ENCODE measurements at places on chromosomes 6 and 20.

DNA sequence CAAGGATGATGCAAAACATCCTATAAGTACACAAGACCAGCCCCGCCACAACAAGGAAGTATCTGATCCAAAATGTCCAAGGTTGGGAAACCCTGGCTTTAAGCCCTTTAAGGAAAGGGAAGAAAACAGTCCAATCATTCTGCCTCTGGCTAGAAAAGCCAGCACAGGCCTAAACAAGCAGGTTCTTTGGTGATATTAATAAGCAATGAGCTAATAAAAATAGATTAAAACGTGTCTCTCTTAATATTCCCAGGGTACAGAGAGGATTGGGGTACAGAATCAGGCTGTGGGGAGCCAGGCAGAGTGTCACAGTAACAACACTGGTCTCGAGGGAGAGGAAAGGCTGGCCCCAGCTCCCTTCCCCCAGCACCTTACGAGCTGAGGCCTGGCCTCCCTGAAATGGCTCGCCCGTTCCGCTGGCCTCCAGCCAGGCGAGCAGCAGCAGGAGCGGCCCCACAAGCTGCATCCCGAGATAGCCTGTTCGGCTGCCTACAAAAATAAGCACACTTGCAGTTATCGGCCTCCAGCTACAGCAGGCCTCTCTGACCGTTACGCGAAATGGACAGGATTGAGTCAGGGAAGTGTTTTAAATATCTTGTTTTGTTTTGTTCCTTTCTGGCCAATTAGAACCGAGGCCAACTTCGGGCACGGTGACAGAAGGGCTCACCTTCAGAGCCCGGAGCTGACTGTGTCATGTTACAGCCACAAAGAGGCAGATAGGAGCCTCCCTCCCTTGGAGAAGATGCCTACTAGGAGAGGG lies 4.0 kb upstream of the ZMYND8 start:
- DNase-seq, result peak; percentile 74

- DNase-seq, result no peak
These were observed 193.5 kb downstream of the UNC5CL start for GRCh38 chr6:40845553-40845952.

GRCh38 chr20:19338380-19338779 lies 125.9 kb downstream of the SLC24A3 start:
- DNase-seq, result no peak

- DNase-seq, result no peak
These were observed 41.1 kb downstream of the FARS2 start for GRCh38 chr6:5302220-5302946.

GRCh38 chr20:46897328-46897880 lies 2.8 kb downstream of the EYA2 start:
- no peak for DNase-seq

- no peak for DNase-seq
These were observed 73.2 kb downstream of the VGLL2 start for GRCh38 chr6:117338567-117338966.

DNA sequence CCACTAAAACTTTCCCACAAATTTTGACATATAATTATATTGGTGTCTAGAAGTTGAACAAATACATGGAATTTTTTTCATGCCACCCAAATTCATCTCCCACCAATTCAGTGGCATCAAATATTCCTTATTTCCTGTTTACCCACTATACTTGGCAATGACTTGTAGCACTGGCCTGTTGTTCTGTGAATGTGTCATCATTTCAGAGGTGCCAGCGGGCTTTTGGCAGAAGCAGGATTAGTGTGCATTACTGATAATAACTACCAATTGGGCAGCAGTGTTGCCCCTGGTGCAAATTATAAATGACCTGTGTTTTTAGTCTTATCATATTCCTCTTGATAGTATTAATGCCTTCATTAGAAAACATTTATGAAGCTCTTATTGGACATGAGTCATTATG lies 121.3 kb downstream of the TFAP2B start:
- DNase-seq, result no peak

Data from putamen (tissue), 1 donor.